Activated CD4-positive, alpha-beta T cell treated with anti-CD3 and anti-CD28 coated beads, Interleukin-2, Interleukin-6, amounts not matched to agents 100 ng/mL and 50 ng/mL, durations not matched to agents 16 hours and 8 hours (primary cell): ENCODE measurements at places on chromosomes 16 and 17.

GRCh38 chr16:51180719-51181502 is 29.8 kb upstream of the SALL1 start:
- no peak for DNase-seq

- DNase-seq = no peak
Observed at GRCh38 chr17:80110927-80111701, 9.7 kb downstream of the GAA start.

DNA sequence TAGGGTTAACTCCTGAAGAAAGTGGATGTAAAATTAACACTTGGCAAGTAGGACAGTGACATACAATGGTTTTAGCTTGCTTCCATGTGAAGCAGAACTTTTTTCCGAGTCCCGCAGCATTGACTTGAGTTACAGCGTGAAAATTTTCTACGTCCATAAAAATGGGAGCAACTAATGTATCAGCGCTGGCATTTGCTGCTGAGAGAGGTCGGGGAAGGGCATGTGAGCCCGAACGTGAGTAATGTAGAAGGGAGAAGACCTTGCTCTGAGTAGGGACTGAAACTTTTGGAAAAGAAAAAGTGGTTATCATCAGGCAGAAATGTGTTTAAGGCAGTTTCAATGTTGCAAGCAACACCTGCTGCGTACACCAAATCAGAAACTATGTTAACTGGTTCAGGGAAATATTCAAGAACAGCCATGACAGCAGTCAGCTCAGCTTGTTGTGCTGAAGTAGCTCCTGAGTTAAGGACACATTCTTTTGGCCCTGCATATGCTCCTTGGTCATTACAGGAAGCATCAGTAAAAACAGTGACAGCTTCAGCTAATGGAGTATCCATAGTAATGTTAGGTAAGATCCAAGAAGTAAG is 70.9 kb upstream of the ARL4D start:
- DNase-seq = no peak

- DNase-seq = no peak
Observed at GRCh38 chr17:63420868-63421680, 25.0 kb downstream of the CYB561 start.

DNA sequence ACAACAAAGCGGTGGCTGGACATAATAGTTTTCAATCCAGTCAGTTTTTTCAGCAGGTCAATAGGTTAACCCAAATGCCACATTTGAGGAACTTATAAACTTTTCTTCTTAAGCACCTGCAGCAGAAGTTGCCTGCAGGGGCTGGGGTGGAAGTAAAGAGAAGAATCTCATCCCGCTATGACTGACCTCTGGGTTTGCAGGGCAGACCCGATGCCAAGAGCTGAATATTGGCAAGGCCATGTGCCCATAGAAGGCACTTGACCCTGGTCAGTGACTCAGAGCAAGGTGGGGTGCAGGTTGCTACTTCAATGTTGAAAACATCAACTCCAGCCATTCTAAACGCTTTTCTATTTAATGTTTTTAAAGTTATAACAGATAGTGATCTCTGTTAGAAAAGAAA is 17.9 kb upstream of the SMPD3 start:
- no peak for DNase-seq

DNA sequence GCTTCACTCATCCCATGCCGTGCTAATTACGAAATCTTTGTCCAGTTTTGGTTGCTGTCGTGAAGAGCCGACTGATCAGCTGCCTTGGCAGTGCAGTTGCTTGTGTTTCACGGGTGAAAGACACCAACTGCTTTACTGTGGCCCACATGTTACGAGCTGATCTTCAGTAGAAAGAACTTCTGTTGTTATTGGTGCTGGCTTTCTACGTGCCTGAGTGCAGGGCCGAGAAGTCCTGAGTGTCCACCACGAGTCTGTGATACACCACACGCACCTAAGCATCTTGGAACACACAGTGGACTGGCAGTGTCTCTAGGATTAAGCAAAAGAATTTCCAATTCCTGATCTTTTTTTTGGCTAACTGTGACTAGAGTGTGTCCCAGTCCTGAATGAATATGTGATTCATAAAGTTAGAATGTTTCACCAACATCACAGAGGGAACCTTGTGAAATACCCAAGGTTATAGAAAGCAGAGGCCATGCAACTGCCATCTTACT is 70.4 kb upstream of the CLEC18A start:
- no peak for DNase-seq

GRCh38 chr17:80683625-80684104 is 139.0 kb downstream of the RPTOR start:
- no peak for DNase-seq
